CD4-positive, CD25-positive, alpha-beta regulatory T cell (primary cell): ENCODE measurements at places on chromosomes 4 and X. TPM values are rescaled to one million over a fixed set of nuclear protein-coding genes. Genes with fewer than 3 reads are reported as not detected.

FHL1 gene
- 15.7 TPM for total RNA-seq

SSX4B gene
- total RNA-seq: not detected

OTC gene
- total RNA-seq: not detected

DNA sequence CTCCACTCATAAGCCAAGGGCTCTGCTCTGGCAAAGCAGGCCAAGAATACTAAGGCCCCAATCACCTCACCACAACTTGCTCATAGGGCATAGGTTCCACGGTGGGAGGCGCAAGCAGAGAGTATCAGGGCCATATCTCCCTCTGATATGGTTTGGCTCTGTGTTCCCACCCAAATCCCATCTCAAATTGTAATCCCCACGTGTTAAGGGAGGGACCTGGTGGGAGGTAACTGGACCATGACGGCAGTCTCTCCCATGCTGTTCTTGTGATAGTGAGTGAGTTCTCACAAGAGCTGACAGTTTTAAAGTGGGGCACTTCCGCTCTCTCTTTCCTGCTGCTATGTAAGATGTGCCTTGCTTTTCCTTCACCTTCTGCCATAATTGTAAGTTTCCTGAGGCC lies 88.7 kb downstream of the SHROOM4 start:
- H3K27me3 ChIP-seq: no peaks in the 10 kb centered on the region
- H3K4me1 ChIP-seq: no peaks in the 10 kb centered on the region
- H3K27ac ChIP-seq: no peak overlapping the region
- no peaks in the 10 kb centered on the region for H3K36me3 ChIP-seq
- DNase-seq: no peak

DNA sequence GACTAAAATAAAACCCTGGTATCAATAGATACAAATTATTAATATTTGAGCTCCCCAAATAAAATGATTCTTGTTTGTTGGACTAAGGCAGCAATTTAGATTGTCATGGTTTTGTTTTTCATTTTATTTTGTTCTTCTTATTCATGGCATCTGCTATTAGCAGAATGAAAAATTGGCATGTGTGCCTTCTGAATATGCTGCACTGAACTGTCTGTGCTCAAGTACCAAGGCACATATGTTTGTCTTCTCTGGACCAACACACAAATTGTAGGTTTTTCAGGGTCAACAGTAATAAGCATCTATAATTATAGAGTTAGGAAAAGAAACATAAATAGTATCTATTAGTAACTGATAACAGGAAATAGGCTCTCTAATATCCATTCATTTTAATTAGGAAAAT lies 121.1 kb downstream of the BANK1 start:
- H3K27ac ChIP-seq: no peak overlapping the region
- no peaks in the 10 kb centered on the region for H3K36me3 ChIP-seq
- no peak overlapping the region for H3K4me3 ChIP-seq
- no peaks in the 10 kb centered on the region for H3K27me3 ChIP-seq
- H3K4me1 ChIP-seq: no peaks in the 10 kb centered on the region
- no peak for DNase-seq
